CD4-positive, alpha-beta T cell (primary cell): ENCODE measurements at places on chromosomes 1 and 21.

GRCh38 chr1:63973005-63973419, 199.2 kb downstream of the ROR1 start:
- DNase-seq, result no peak

- no peak for DNase-seq
Observed at GRCh38 chr1:154962795-154963330, 1.3 kb upstream of the PYGO2 start.

DNA sequence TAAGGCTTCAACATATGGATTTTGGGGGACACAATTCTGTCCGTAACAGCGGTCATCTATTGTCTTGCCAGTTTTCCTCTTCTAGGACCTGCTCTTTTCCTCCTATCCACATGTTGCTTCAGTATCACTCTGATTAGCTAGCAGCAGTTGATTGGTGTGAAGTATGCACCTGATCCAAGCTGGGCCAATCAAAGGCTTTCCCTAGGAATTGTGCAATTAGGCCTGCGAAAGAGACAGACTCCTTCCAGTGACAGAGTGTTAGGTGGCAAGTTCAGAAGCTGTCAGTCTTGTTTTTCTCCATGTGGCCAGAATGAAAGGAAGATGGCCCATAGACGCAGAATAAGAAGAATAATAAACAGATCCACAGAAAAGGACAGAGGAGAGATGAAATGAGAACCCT, 34.1 kb upstream of the IL12RB2 start:
- DNase-seq, result no peak

DNA sequence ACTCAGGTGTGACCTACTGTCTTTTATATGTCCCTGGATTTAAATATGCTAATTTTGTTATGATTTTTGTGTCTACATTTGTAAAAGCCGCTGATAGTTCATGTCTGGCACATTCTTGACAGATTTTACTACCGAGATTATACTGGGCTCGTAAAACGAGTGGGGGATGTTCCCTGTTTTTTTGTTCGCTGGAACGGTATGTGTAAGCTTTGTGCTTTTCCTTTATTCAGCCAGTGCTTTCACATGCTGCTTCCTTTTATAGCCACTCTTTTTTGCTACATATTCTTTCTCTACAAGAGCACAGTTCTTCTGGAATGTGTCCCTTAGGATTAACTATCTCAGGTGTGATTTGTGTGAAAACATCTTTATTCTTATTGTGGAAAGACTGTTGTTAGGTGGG, 46.6 kb downstream of the ADARB1 start:
- no peak for DNase-seq

- no peak for DNase-seq
Observed at GRCh38 chr1:196590012-196590708, 18.1 kb downstream of the KCNT2 start.
